ENCODE measurements at places on chromosomes 7 and 10.

GRCh38 chr7:20651960-20652544 lies 36.6 kb downstream of the ABCB5 start:
- peak; percentile 49 for DNase-seq

- DNase-seq, result no peak
These were observed 5.3 kb upstream of the C1GALT1 start for GRCh38 chr7:7177044-7177517.

DNA sequence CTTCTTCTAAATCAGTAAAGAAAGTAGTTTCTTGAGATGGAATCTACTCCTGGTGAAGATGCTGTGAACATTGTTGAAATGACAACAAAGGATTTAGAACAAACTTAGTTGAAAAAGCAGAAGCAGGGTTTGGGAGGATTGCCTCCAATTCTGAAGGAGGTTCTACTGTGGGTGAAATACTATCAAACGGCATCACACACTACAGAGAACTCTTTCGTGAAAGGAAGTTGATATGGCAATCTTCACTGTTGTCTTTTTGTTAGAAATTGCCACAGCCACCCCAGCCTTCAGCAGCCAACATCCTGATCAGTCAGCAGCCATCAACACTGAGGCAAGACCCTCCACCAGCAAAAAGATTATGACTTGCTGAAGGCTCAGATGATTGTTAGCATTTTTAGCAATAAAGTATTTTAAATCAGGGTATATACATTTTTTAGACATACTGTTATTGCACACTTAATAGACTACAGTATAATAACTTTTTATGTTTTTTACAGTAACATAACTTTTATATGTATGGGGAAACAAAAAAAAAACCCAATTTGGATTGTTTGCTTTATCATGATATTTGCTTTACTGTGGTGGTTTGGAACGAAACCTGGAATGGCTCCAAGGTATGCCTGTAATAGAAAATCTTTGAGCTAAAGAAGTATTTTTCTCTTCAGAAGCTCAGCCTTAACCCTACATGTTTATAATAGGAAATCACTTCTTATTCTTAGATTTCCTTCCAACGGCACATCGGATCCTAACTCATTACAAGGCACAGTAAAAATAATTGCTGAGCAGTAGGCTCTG lies 257.3 kb downstream of the LRMDA start:
- no peak for DNase-seq

DNA sequence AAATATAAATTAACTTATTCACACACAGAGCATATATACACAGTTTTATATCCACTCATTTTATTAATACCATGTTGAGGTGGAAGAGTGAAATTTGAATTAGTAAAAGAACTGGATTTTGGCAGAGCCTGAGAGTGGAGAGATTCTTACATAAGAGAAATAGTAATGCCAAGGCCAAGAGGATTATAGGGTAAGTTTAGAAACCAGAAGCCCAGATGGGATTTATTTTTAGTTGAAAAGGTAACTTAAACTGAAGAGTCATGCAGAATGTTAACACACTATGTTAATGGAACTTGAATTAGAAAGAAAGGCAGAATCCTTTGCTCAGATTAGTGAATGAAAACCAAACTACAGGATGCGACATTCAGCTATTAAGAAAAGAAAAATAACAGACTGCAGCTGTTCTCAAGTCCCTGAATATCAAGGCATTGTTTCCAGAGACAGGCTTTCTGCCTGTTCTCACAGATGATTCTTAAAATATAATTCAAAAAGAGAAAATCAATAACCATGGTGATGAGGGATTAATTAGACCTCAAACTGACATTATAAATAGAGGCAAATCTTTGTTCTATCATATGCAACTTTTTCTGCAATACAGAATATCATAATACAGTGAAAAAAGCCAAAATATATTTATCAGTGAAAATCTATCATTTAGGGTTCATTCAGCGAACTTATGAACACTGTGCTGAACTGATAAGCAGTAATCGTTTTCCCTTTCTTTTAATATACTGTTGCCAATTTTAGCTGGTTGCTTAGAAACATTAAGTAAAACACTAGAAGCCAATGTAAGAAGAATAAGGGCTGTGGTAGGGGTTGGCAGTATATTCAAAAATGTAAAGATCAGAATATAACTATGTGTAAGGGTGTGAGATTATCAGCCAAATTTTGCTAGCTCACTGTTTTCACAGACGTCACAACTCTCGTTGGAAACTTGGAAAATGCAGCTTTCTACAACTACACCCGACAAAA lies 34.4 kb downstream of the HECTD2 start:
- DNase-seq, result no peak

GRCh38 chr10:43237128-43237527 lies 29.7 kb downstream of the RASGEF1A start:
- no peak for DNase-seq

GRCh38 chr7:51349820-51350545 lies 33.4 kb upstream of the COBL start:
- DNase-seq, result no peak

DNA sequence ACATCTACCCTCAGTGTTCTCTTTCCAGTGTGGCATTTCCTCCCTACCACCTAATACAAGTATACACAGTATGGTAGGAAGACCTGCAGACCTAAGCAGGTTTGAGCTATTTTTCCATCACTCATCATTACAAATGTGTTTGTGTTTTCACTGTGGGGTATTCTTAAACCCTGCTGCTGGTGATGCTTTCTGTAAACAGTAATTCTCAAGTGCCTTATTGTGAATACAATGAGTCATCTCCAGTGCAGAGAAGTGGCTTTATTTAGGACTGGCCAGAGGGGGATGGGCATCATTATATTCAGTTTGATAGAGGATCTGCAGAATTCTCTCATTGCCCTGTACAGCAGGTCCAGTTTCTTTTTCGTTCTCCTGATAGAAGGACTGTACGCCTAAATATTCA lies 63.7 kb downstream of the GRM8 start:
- no peak for DNase-seq

DNA sequence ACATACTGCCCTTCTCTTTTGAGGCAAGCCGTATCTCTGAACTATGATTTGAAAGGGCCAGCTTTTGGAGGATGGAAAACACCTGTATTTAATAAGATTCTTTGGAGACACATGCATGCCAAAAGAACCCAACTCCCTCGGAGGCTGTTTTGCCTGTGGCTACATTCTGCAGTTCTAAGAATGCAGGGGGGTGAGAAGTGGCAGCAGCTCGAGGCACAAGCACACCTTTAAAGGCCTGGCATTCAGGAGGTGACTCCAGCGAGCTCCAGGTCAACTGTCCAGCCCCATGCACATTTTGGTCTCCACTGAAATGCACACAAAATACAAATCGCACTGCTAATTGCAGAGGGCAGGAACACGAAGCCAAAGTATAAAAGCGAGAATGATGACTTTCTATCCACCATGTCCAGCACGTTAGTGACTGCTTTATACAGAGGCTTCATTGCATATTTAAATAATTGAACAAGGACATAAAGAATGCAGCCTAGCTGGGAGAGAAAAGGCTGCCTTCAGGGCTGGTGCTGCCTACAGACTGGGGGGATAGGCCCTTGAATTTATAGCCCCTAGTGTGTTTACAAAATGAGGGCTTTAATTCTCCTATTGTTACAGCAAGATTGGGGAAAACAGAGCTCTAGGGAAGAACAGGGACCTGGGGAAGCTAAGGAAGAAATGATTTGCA lies 359.3 kb downstream of the PLXNA4 start:
- DNase-seq, result no peak

DNA sequence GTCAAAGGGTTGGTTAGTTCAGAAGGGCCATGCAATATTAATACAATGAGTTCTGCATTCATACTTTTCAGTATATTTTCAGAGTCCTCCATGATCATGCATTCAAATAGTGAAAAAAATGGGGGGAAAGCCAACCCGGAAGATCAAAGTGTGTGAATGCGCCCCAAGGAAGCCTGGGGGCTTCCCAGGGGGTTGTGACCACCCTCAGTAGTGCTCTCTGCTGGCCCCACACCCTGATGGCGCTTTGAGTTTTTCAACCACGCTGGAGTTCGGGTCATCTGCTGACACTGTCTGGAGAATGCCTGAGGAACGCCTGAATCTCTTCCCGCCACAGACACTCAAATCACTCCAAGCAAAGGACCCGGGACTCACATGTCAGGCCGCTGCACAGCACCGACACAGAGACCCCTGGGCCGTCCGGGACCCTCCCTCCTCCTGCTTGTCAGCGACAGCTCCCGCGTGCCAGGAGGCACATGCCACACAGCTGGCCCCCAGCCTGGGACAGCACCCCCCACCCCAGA lies 1.0 kb downstream of the TNS3 start:
- DNase-seq, result peak; percentile 51

Measured in suppressor macrophage treated with lipopolysaccharide for 4 hours (primary cell).